Thoracic aorta (tissue), 2 donors: ENCODE measurements at places on chromosomes 12 and 14. TPM values are rescaled to one million over a fixed set of nuclear protein-coding genes. Genes with fewer than 3 reads are reported as not detected.

Gene RD3L
- not detected for total RNA-seq

Gene TRHDE
- total RNA-seq: 3.7 TPM

Gene OR6C6
- not detected for total RNA-seq

Gene SMOC1
- total RNA-seq: 29.8 TPM

Gene RDH11
- 51.6 TPM for total RNA-seq

Gene CAPZA3
- total RNA-seq: not detected

Gene LALBA
- not detected for total RNA-seq

Gene HPD
- 1.2 TPM for total RNA-seq

Gene PLEKHD1
- total RNA-seq: 0.49 TPM

Gene M6PR
- 148 TPM for total RNA-seq

Gene INHBC
- total RNA-seq: not detected

Gene DHH
- total RNA-seq: 2.4 TPM

Gene PZP
- not detected for total RNA-seq
